ENCODE measurements at places on chromosomes 16 and 17.

- DNase-seq = no peak
Measured at GRCh38 chr17:27904114-27904513, 10.9 kb upstream of the LYRM9 start.

GRCh38 chr16:71424626-71425025 lies 17.2 kb downstream of the TLE7 start:
- DNase-seq = no peak

DNA sequence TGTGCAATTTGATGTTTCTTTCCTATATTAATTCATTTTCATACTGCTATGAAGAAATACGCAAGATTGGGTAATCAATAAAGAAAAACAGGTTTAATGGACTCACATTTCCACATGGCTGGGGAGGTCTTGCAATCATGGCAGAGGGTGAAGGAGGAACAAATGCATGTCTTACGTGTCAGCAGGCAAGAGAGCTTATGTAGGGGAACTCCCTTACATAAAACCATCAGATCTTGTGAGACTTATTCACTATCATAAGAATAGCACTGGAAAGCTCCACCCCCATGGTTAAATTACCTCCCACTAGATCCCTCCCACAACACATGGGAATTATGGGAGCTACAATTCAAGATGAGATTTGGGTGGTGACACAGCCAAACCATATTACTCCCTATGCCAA lies 418.9 kb upstream of the MAF start:
- no peak for DNase-seq

DNA sequence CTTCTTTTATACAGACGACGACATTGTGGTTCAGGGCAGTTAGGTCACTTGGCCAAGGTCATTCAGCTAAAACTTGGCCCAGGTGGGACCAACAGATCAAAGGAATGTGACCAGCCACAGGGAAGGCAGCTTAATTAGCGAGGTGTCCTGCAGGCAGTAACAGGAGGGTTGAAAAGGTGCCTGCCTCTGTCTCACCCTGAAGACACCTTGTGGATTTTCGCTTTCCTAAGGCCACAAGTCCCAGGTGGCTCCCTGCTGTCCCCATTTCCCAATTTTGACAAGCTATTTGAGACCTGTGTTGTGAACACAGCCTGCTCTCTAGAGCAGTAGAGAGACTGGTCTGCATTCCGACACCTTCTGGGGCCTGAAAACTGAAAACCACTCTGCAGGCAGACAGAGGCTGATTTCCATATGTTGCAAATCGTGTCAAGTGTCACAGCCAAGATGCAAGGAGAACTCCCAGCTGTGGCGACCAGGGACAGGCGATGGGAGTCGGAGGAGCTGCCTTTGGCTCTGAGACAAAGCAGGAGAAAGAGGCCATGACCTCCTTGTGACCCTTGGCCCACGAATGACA lies 593.1 kb upstream of the CDH5 start:
- no peak for DNase-seq

- DNase-seq = no peak
Measured at GRCh38 chr17:48299760-48300159, 130.3 kb downstream of the SKAP1 start.

- no peak for DNase-seq
Measured at GRCh38 chr17:49979748-49980479, 10.9 kb downstream of the DLX4 start.

DNA sequence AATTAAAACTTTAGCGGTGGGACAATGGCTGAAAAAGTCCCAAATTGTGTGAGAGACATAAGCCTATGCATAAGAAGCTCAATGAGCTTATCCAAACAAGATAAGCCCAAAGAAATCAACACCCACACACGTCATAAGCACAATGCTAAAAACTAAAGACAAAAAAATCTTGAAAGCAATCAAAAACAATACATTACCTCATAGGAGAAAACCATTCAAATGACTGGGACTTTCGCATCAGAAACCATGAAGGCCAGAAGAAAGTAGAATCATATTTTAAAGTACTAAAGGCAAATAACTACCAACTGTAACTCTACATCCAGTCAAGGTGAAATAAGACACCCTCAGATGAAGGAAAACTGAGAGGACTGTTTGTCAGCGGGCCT lies 50.2 kb downstream of the ZCCHC14 start:
- DNase-seq = no peak

GRCh38 chr17:56083475-56083874 lies 69.8 kb upstream of the ANKFN1 start:
- DNase-seq = no peak

GRCh38 chr16:76653390-76654026 lies 376.3 kb downstream of the CNTNAP4 start:
- DNase-seq = no peak

- DNase-seq = no peak
Measured at GRCh38 chr16:17541324-17541723, 70.6 kb upstream of the XYLT1 start.

DNA sequence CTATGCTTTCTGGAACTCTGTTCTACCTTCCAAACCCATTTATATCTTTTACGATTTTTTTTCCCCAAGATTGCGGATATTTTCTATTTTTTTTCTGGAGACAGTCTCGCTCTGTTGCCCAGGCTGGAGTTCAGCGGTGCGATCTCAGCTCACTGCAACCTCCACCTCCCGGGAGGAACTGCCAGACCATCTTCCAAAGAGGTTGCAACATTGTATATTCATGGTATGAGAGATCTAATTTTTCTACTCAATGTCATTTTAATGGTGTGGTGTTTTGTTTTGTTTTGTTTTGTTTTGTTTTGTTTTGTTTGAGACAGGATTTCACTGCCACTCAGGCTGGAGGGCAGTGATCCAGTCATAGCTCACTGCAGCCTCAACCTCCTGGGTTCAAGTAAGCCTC lies 8.5 kb upstream of the BMERB1 start:
- DNase-seq = no peak

DNA sequence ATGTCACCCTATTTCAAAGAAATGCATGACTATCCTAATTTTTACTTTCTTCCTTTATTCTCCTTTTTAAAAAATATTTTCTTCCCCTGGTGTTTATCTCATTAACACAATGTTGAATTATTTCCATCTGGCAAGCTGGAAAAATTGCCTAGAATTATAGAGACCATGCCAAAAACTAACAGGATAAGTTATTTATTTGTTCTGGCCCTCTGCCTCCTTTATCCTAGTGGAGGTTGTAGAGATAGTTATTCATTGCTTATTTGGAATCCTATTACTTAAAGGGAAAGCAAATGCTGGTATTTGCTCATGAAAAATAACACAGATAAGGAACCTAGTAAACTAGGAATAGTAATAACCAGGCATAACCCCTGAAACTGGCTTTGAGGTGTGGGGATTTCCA lies 684.9 kb upstream of the KIF2B start:
- DNase-seq = no peak

DNA sequence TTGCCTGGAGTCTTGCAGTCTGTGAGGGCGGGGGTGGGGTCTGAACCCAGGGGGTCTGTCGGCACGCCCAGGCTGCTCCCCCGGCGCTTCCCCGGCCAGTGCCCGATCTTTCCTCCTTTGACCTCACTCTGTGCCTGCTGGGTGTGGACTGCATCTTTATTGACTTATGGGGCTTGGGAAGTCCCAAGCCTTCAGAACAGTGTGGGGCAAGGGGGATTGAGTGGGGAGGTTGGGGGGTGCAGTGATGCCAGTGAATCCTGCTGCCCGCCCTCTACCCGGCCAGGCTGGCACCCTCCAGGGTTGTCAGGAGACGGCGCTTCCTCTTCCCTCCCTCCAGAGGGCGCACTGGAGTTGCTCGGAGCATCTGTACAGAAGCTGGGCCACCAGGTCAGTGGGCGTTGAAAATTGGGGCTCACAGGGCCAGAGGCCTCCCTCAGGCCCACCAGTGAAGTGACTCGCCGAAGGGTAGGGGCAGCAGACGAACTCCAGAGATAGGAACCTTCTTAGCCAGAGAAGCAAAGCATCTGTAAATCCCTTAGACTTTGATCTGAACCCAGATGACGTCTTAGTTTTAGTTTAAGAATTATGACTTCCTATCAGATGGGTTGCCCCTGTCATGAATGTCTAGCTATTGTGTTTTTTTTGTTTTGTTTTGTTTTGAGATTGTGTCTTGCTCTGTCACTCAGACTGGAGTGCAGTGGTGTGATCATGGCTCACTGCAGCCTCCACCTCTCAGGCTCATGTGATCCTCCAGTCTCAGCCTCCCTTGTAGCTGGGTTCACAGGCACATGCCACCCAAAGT lies 184.8 kb upstream of the CIBAR2 start:
- no peak for DNase-seq
